ENCODE measurements at places on chromosomes 4 and X.

GRCh38 chrX:102832661-102833060, 104.4 kb upstream of the RAB40AL start:
- no peak for DNase-seq

GRCh38 chr4:15547392-15547791, 77.7 kb downstream of the CC2D2A start:
- no peak for DNase-seq

GRCh38 chrX:44265559-44265958, 77.9 kb downstream of the EFHC2 start:
- DNase-seq, result no peak

- DNase-seq, result no peak
Measured at GRCh38 chr4:76782837-76783236, 115.1 kb downstream of the SOWAHB start.

Measured in suppressor macrophage (primary cell).